ENCODE measurements at places on chromosomes 4 and X.

- no peak for DNase-seq
Measured at GRCh38 chr4:158681629-158682028, 9.5 kb downstream of the ETFDH start.

DNA sequence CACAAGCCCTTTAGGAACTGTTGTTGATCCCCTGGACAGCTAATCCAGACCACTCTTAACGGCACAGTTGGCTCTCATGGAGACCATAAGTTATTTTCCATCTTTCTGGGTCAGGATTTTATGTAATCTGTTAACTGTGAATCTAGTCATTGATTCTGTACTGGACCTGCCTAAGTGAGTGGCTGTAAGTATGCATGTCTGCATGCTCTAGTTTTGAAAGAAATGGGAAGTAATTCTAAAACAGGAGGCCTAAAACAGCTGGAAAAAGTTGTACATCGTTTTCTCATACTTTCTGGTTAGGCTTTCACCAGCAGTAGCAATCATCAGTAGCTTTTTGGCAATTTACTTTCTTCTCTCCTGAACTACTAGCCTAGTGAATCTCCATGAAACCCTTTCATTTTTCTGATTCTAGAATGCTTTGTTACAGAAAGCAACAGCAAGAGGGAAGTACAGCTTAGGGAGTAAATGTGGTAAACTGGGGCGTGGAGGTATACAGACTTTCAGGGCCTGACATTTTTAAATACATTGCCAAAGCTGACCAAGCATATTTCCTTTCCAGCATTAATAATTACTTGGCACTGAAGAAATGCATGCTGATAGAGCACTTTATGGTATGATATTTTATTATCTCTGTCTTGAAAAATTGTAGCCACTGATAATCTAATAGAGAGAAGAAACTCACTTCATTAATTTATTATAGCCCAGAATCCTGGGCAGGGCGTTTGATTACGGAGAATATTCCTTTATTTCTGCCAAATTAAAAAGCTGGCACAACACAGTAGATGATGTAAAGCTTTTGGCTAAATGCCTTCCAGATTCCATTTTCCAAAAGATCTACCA lies 202.7 kb downstream of the BANK1 start:
- DNase-seq, result no peak

DNA sequence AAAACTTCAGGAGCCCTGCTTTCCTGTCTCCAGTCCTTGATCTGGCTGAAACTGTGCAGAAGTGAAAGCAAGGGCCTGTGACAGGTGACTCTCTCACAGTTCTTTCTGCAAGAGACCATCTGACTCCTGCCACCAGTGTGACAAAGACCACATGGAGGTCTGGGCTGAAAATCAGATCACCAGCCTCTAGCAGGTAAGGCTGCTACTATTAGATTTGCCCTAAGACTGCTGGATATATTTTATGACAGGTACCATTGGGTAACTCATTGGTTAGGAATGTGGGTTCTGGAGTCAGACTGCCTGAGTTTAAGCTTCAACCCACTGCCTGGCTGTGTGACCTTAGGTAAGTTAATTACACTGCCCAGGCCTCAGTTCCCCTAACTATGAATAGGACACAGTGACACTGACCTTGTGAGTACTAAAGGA lies 163.3 kb upstream of the SLC7A11 start:
- DNase-seq, result no peak

- DNase-seq, result no peak
Measured at GRCh38 chr4:125187226-125188176, 127.3 kb upstream of the FAT4 start.

DNA sequence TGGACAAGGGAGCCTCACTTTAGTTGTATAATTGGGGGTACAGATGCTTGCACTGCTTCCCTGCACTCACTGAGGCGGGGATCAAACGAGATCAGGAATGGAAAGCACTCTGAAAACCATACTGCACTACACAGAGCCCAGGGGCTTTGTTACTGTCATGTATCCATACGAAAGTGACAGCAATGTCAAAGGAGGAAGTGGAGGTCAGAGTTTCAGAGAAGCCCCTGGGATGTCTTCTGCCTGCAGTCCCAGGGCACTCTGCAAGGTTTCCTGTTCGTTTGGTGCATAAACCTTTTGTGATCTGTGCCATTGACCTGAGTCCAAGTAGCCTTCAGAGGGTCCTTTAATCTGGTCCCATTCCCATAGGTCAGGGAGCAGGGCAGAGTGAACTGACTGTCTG lies 31.2 kb downstream of the RNF175 start:
- DNase-seq, result peak; percentile 23

DNA sequence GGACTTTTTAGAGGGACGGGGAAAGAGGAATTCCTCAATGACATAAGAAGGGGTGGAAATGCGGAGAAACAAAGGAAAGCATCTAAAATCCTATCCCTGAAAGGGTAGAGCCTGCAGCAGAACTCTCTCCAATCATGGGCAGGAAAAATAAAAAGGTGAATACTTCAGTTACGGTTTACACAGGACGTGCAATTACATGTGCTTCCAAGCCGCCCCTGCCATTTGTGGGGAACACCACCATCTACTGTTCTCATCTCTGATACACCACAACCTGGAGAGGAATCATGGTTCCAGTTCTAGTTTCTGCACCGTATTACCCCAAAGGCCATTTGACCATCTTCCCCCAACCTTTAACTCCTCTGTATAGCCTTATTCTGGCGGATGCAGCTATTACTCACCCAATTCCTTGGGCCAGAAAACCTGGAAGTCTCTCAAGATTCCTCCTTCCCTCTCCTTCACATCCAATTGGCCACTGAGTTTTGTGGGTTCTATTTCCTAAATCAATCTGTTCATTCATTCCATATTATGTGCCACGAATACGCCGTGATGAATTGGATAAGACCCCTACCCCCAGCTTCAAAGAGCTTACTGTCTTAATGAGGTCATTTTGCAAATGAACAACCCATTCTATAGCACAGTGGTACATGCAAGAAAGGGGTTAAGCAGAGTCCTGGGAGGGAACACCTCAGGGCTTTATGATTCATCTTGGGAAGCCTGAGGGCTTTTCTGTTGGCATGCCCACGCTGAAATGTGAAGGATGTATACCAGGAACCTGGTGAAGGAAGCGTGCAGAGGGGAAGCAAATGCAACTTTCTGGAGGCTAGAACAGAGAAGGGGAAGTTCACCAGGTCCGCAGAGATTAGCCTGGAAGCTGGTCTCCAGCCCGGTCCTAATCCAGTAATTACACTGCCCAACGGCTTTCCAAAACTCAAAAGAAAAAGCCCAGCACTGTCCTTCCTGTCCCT lies 1.4 kb upstream of the MSL3 start:
- no peak for DNase-seq

- DNase-seq, result no peak
Measured at GRCh38 chr4:83361416-83362103, 26.9 kb upstream of the HPSE start.

- DNase-seq, result no peak
Measured at GRCh38 chr4:125501568-125501967, 186.8 kb downstream of the FAT4 start.
